Heart right ventricle (tissue), 16 donors: ENCODE measurements at places on chromosomes 5 and 9. TPM values are rescaled to one million over a fixed set of nuclear protein-coding genes. Genes with fewer than 3 reads are reported as not detected.
A peak's percentile ranks its signal among the peaks of the same experiment; 100 is the strongest.

DNA sequence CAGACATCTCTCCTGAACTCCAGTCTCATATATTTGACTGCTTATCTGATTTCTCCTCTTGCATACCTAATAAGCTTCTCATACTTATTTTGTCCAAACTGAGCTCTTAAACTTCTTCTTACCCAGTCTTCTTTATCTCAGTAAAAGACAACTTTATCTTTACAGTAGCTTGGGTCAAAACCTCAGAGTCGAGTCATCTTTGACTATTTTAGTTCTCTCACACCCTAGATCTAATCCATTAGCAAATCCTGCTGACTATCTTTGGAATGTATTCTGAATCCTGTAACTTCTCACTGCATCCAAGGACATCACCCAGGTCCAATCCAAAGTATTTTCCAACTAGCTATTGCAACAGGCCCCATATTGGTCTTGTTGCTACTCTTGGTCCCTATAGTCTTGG lies 11.8 kb upstream of the JAK2 start:
- DNase-seq: no peak

GRCh38 chr9:16869882-16870595 lies 431 bp downstream of the BNC2 start:
- DNase-seq: peak; percentile 11

DNA sequence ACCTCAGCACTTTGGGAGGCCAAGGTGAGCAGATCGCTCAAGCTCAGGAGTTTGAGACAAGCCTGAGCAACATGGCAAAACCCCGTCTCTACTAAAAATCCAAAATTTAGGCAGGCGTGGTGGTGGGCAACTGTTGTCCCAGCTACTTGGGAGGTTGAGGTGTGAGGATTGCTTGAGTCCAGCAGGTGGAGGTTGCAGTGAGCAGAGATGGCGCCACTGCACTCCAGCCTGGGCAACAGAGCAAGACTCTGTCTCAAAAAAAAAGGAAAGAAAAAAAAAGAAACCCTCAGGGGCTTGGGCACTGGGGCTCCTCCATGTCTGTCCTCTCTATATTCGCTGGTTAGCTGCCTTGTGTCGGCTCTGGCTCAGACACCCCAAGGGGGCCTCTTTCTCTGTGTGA lies 10.9 kb upstream of the PPP2CA start:
- no peak for DNase-seq

DNA sequence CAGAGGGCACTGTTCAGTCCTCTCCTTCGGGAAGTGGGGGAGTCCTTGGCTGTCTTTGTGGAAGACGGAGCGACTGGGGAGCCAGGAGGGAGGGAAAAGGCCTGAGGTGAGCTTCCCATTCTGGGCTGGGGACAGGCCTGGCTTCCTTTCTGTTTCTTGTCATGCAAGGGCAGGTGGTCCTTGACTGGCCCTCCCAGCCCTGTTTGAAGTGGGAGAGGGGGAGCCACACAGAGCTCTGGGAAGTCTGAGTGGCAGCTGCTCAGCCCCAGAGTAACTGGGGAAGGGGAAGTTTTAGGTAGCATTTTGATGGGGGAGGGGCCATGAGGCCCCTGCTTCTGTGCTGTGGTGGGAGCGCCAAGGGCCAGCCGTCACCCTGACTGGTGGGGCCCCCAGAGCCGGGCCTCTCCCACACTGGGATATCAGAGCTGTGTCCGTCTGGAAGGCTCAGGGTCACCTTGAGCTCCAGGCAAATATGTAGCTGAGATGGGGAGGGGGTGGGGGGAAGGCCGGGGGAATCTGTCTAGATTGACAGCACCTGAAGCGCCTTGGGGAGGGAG lies 6.5 kb downstream of the UNC5A start:
- no peak for DNase-seq

DNA sequence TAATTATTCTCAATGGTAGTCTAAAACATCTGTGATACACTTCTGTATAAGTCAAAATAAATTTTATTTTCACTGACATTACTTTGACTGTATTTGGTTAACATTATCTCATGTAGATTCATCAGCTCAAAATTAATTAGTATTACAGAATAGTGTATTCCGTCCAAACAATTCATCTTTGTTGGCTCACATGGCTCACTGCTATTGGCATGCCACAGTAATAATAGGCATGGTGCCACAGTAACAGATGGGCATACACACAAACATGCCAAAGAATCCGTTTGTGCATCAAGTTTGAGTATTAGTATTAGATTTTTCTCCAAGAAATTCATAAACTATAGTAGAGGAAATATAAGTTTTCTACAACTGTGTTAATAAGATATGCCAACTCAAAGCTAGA lies 14.2 kb downstream of the AP3B1 start:
- DNase-seq: no peak

DNA sequence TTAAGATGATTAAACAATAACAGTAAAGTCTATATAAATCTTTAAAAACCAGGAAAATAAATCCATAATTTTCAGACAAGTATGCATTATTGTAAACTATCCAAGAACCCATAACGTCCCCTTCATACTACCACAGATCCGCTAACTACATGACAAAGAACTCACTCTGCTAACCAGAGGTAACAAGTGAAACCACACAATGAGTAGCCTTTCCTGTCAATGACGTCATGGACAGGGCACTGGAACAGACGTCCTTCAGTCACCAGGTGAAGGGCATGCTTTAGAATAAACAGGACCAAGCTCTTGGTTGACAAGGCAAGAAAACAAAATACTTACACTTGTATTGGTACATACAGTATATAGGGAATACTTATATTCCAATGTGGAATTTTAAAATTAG lies 45.2 kb downstream of the RNF130 start:
- DNase-seq: peak; percentile 35

GRCh38 chr5:95846554-95847260 lies 24.2 kb upstream of the GLRX start:
- DNase-seq: peak; percentile 71

DNA sequence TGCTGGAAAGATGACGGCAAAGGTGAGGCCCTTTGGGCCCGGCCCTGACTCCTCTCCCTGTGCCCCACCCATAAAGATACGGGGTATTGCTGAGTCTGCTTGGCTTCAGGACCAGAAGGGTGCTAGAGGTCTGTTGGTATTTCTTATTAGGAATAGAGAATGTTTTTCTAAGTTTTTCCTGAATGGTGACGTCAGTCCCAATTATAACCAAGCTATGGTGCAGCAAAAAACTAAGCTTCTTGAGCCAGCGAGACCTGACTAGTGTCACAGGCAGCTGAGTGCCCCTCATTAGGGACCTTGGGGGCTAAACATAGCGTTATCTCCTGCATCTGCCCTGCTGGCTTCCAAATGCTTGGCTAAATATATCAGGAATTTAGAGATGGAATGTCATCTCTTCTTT lies 151.0 kb upstream of the TBC1D2 start:
- no peak for DNase-seq

DNA sequence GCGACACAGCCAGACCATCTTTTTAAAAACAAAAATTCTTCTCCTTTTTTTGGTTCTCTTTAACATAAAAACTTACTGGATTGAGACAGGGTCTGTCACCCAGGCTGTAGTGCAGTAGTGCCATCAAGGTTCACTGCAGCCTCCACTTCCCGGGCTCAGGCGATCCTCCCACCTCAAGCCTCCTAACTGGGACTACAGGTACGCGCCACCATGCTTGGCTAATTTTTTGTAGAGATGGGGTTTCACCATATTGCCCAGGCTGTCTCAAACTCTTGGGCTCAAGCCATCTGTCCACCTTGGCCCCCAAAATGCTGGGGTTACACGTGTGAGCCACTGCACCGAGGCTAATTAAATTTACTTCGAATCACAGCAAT lies 13.8 kb downstream of the HNRNPK start:
- no peak for DNase-seq

GRCh38 chr5:61882901-61883500 lies 423.0 kb upstream of the KIF2A start:
- no peak for DNase-seq

- DNase-seq: no peak
Observed at GRCh38 chr9:126906091-126906490, 8.5 kb upstream of the RALGPS1 start.

DNA sequence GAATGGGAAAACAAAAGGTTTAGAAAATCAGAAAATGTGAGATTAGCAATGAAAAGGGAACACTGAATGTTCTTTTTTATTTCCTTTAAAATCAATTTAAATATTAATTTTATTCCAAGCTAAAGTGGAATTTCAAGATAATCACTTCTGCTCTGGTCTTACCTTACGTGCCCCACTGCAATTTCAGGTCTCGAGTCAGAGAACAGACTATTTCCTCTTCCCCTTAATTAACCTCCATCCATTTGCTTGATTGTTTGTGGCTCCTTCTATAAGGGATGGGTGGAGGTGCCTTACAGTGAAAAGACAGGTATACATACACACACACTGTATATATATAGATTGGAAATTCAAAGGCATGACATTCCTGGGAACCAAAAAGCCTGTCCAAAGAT lies 137.1 kb downstream of the SUSD1 start:
- no peak for DNase-seq

DNA sequence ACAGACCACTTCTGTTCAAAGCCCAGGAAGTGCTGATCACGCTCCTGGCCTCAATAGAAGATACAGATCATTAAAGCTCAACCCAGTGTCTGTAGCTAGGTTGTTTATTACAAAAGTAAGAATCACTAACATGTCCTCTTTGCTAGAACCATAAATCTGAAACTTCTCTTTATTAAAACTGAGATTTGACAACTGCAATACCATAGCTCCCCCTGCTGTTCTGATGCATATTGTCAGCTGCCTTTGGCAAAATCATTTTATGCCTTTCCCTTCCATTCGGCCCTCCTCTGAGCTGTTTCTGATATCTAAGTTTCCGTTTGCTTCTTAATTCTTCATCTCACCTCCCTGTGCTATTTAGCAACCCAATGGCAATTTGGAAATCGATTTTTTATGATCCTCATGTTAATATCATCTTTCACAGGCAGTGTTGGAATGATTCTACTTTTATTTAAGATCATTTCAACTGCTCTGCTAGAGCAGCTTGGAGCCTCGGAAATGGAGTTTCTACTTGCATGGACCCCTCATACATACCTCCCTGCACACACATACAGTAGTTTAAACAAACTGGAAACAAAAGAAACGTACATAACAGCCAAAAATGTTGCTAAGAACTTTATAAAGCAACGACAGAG lies 998.8 kb downstream of the MAT2B start:
- DNase-seq: peak; percentile 34

DNA sequence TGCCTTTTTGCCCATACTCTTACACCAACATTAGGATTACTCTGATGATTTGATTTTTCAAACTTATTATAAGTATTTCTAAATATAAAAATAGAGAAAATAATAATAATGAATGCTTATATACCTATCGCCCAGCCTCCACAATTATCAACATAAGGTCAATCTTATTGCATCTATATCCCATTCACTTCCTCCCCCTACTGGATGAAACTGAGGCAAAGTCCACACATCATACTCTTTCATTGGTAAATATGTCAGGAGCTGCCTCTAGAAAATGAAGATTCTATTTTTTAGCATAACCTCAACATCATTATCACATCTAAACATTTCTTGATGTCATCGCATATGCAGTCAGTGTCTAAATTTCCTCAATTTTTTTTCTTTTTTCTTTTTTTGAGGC lies 44.3 kb downstream of the SH3RF2 start:
- DNase-seq: no peak

GRCh38 chr9:79969393-79970145 lies 397.8 kb downstream of the TLE4 start:
- DNase-seq: no peak

DNA sequence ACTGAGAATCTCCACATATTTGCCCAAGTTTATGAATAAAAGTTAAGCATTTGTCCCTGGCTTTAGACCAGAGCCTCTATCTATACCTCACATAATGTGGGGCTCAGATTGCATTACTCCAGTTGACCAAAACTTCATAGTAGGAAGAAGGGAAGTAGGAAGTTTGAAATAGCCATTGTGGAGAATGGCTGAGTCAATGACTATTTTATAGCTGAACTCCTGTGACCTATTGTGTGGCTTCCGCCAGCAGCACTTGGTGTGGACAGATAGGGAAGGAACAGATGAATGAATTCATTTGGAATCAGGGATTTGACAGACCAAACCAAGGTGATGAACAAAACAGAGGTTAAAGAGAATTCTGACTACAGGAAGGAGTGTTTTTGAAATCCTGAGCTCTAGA lies 92.9 kb upstream of the LPAR1 start:
- no peak for DNase-seq

- no peak for DNase-seq
Observed at GRCh38 chr5:171223927-171224326, 85.1 kb upstream of the TLX3 start.

DNA sequence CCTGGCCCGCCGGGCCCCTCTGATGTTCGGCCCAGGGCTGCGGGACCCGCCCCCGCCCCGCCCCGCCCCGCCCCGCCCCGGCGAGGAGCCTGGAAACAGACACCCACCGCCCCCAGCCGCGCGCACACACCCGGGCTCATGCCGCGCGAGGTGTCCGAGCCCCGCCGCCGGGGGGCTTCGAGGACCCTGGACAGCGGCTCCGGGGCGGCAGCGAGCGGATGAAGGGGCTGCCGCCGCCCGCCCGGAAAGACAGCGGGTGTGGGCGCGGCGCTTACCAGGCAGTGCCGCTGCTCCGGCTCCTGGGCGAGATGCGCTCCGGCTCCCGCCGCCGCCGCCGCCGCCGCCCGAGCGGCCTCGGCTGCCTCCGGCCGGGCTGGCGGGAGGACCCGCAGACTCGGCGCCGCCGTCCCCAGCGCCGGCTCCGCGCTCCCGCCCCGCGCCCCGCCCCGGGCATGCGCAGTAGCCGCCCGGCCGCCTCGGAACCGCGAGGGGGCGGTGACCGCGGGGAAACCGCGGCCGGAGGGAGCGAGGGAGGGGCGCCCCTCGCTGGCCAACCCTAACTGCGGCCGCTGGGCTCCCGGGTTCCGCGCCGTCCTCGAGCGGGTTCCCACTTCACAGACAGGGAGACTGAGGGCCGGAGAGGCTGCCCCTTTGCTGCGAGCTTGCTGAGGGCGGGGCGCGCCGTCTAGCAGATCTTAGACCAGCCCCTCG lies at the start of gene GPRIN1:
TSS of gene GPRIN1 (minus strand) at position 433 of the 711 bp plus-strand sequence. CDS start 10,322 bp downstream, outside the sequence.
- DNase-seq: peak; percentile 20

GRCh38 chr5:113280541-113280940 lies 154.2 kb downstream of the TSSK1B start:
- DNase-seq: no peak

DNA sequence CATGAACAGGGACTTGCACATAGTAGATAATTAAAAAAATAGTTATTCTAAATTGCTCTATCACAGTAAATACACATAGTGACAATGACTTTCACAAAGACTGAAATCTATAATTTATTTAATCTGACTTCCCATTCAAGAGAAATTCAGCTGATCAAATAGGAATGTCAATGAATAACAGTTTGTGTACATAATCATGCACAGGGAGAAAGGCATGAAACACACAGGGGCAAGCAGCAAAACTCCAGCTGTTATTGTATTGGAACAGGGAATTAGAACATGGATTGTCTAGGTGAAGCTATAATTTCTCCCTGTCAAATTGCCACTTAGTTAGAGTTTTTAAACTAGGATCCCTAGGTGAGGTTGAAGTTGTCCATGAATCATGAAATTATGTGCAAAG lies 99.9 kb downstream of the HCN1 start:
- no peak for DNase-seq

BTNL3 gene
- not detected for polyA plus RNA-seq

HCN1 gene
- 0.20 TPM for polyA plus RNA-seq

HACD4 gene
- polyA plus RNA-seq: 0.29 TPM

CDKN2A gene
- polyA plus RNA-seq: 1.1 TPM

CDH9 gene
- polyA plus RNA-seq: not detected

FBXL7 gene
- 9.3 TPM for polyA plus RNA-seq

PCDHA9 gene
- not detected for polyA plus RNA-seq

AIF1L gene
- polyA plus RNA-seq: 15.3 TPM

CTNND2 gene
- polyA plus RNA-seq: 4.6 TPM

ZNF879 gene
- polyA plus RNA-seq: 1.4 TPM

PCDHGB5 gene
- 1.6 TPM for polyA plus RNA-seq

GPR21 gene
- polyA plus RNA-seq: 0.25 TPM

TMC1 gene
- not detected for polyA plus RNA-seq

PCDHB14 gene
- 2.2 TPM for polyA plus RNA-seq

ADAMTS13 gene
- polyA plus RNA-seq: 17.8 TPM
